Gastroesophageal sphincter (tissue), 4 donors: ENCODE measurements at places on chromosomes 11 and 22.

GRCh38 chr11:4044976-4045646 lies 49.5 kb upstream of the RRM1 start:
- no peak for ATAC-seq
- H3K27me3 ChIP-seq: no peaks in the 10 kb centered on the region
- no peak overlapping the region for H3K4me3 ChIP-seq
- peaks cover 35% of the 10 kb centered on the region for H3K4me1 ChIP-seq

DNA sequence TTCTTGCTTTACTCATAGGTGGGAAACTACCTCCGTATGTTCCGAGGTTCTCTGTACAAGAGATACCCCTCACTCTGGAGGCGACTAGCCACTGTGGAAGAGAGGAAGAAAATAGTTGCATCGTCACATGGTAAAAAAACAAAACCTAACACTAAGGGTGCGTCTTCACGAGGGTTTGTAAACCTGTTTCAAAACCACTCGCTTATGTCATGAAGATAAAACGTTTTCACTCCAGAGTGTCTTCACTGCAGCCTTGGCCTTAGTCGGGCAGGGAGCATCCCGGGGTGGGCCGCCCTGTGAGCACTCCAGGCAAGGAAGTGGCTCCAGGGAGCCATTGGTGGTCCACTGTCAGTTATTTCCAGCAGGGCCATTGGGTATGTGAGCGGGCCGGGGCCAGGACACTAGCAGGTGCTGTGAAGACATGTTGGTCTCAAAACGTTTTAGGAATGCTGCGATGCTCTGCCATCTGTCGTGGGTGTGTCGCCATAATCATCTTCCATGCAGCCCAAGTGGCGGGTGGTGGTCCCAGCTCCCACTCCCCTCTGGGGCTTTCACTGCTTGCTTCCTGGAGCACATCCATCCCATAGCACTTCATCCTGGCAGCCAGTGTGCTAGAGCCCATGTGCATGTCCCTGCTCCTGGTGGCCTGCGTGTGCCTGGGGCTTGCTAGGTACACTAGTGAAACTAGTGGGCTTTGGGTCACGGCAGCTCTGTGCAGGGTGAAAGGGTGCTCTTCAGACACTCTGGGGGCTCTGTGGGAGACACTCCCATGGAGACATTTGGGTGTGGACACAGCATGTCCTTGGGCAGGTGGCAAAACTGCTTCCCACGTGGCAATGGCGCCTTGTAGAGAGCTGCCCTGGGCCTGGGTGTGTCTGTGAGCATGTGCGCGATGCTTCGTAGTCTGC lies 5.2 kb downstream of the SMARCB1 start:
- peaks cover 48% of the 10 kb centered on the region for H3K4me1 ChIP-seq
- no peak overlapping the region for H3K4me3 ChIP-seq
- no peak for ATAC-seq
- H3K27me3 ChIP-seq: no peaks in the 10 kb centered on the region
- H3K36me3 ChIP-seq: peaks cover 56% of the 10 kb centered on the region

GRCh38 chr22:27540656-27541396 lies 260.7 kb downstream of the MN1 start:
- no peaks in the 10 kb centered on the region for H3K4me1 ChIP-seq
- no peak overlapping the region for H3K4me3 ChIP-seq
- no peak overlapping the region for H3K27ac ChIP-seq
- H3K36me3 ChIP-seq: no peaks in the 10 kb centered on the region

GRCh38 chr22:46067159-46068111 lies 82.9 kb upstream of the PPARA start:
- H3K4me1 ChIP-seq: peaks cover 7% of the 10 kb centered on the region
- H3K36me3 ChIP-seq: no peaks in the 10 kb centered on the region
- H3K4me3 ChIP-seq: peak overlapping the region; percentile 16

DNA sequence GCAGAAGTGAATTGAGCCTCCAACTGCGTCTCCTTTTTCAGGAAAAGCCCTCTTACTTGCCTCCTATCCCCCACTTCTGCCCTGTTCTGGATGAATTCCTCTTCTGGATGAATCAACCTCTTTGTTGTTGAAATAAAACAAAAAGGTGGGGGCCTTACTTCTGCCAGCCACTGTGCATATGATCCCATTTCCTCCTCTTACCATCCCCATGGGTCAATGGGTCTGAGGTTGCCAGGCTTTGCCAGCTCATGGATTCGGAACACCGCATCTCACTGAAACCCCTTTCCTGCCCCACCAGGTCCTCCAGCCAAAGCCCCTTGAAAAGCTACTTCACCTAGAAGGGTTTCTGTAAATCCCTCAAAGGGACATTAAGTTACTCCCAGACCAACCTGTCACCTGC lies 3.7 kb upstream of the CHST1 start:
- peaks cover 10% of the 10 kb centered on the region for H3K27me3 ChIP-seq
- no peaks in the 10 kb centered on the region for H3K36me3 ChIP-seq
- peaks cover 4% of the 10 kb centered on the region for H3K4me1 ChIP-seq
- no peak overlapping the region for H3K27ac ChIP-seq

DNA sequence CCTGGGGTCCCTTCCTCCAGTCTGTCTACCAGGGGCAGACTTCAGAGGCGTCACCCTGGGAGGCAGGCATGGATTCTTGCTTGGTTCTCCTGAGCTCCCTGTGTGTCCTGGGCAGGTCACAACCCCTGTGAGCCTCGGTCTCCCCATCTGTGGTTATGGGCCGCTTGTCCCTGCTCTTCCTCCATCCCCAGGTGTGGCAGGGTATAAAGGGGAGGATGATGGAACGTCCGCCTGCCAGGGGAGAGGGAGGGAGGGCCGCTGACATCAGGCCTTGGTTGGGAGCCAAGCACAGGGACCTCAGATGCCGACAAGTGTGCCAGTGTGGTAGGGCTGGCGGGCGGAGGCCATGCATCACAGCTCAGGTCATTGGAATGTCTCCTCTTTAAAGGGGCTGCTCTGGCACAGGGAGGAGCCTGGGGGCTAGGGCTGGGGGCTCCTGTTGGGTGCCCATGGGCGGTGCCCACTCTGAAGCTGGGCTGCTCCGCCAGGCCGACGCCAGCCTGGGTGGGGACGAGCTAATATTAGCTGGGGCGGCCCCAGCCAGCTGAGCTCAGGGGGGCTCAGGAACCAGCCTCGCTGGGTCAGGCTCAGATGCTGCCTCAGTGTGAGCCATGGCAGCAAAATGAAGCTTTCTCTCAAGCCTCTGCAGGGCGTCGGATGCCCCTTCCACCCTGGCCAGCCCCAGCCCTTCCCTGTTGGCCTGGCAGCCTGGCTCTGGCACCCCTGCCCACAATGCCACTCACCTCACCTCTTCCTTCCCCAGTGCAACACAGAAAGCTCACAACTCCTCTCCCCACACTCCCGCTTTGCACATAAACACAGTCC lies 12.8 kb downstream of the KCNC1 start:
- H3K4me1 ChIP-seq: no peaks in the 10 kb centered on the region
- ATAC-seq: no peak
- H3K27ac ChIP-seq: no peak overlapping the region
- H3K4me3 ChIP-seq: no peak overlapping the region
- H3K36me3 ChIP-seq: no peaks in the 10 kb centered on the region

DNA sequence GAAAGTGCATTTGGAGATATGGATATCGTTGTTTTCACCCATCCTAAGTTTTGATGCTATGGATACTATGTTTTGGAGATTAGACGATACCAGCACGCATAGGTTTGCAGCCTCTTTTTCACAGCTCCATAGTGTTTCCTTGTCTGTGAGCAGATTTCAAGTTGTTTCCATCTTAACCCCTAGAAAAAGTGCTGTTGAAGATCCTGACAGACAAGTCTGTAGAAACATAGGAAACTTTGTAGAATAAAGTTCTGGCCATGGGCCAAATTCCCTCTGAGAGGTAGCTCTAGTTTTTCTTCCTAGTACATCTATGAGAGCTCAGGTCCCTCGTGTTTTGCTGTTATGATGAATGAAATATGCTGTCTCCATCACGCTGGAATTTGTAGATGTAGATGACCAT lies 32.4 kb downstream of the ST3GAL4 start:
- no peak for ATAC-seq
- H3K27me3 ChIP-seq: no peaks in the 10 kb centered on the region
- peaks cover 9% of the 10 kb centered on the region for H3K4me1 ChIP-seq
- H3K27ac ChIP-seq: no peak overlapping the region

DNA sequence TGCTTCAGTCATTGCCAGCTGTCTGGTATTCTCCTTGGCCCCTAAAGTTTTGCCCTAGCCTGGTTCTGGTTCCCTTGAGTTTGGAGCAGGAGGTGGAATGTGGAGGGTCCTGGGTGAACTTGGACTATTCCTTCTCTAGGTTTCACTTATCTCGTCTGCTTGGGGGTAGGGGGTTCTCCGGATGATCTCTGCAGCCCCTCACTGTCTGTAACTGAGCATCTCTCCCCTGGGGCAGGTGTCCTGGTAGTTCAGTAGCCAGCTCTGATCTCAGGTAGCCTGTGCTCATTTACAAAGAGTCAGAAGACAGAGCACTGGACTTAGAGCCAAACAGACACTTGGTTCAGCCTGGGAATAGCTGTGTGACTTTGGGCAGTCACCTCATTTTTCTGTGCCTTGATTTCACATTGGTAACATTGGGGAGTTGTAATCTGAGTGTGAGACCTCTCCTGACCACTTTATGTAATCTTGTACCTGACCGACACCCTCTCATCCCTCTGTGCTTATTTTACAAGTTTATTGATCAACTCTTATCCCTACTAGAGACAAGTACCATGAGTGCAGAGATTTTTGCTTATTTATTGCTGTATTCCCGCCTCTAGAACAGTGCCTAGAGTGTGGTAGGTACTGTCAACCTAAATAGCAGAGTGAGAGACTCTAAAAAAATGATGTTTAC lies 804 bp downstream of the CCDC134 start:
- no peaks in the 10 kb centered on the region for H3K4me1 ChIP-seq
- H3K4me3 ChIP-seq: peak overlapping the region; percentile 93
- H3K27ac ChIP-seq: peak overlapping the region; percentile 92
- no peaks in the 10 kb centered on the region for H3K27me3 ChIP-seq
- no peak for ATAC-seq

GRCh38 chr11:134030853-134031252 lies 38.0 kb upstream of the JAM3 start:
- H3K4me3 ChIP-seq: no peak overlapping the region
- no peak for ATAC-seq
- H3K27me3 ChIP-seq: no peaks in the 10 kb centered on the region
- peaks cover 39% of the 10 kb centered on the region for H3K4me1 ChIP-seq

- H3K4me1 ChIP-seq: no peaks in the 10 kb centered on the region
- ATAC-seq: no peak
- no peak overlapping the region for H3K4me3 ChIP-seq
- H3K27me3 ChIP-seq: no peaks in the 10 kb centered on the region
- H3K36me3 ChIP-seq: no peaks in the 10 kb centered on the region
These were observed 457.9 kb upstream of the ISX start for GRCh38 chr22:34608106-34608505.

DNA sequence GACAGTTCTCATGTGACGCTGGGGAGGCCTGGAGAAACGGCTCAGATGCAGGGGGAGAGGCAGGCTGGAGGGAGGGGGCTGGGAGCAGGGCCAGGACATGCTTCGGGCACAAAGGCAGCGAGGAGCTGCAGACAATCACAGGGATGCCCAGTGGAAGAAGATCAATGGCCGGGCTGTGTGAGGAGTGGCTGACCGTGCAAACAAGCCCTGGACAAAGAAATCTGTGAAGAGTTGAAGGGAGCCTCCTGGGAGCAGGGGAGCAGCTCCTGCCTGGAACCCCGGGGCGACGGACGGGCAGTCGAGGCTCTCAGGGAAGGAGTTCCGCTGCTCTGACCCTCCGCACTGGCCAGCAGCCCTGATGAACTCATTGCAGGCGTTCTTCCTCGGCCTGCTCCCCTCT lies 126.7 kb upstream of the B3GAT1 start:
- no peak overlapping the region for H3K4me3 ChIP-seq
- peaks cover 44% of the 10 kb centered on the region for H3K27me3 ChIP-seq
- no peak for ATAC-seq
- no peaks in the 10 kb centered on the region for H3K36me3 ChIP-seq

DNA sequence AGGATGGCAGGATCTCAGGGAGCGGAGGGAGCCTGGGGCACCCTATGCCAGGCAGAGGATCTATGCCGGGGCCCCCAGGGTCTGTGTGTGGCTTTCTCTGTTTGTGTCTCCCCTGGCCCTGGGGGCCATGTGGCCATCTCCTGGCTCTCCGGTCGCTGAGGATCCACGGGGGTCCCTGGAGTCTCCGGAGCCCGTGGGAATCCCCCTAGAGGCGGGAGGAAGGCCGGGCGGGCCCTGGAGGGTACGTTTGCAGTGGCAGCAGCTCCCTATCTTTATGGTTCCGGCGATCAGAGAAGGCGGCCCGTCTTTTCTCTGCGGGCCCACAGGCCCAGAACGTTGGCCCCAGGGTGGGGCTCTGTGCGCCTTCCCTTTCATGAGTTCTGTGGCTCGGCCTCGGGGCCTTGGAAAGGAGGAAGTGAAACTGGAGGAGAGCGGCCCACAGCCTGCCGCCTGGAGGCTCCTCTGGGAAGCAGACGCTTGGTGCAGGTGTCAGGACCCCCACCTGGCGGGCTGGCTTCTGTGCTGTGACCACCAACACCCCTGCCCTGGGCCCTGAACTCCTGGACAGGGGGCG lies 82.1 kb downstream of the KCNQ1 start:
- no peaks in the 10 kb centered on the region for H3K36me3 ChIP-seq
- no peak overlapping the region for H3K27ac ChIP-seq
- H3K27me3 ChIP-seq: peaks cover 33% of the 10 kb centered on the region

- peak; percentile 4 for ATAC-seq
- H3K36me3 ChIP-seq: no peaks in the 10 kb centered on the region
- peaks cover 30% of the 10 kb centered on the region for H3K4me1 ChIP-seq
These were observed 773 bp downstream of the HRAS start for GRCh38 chr11:534396-535209.

DNA sequence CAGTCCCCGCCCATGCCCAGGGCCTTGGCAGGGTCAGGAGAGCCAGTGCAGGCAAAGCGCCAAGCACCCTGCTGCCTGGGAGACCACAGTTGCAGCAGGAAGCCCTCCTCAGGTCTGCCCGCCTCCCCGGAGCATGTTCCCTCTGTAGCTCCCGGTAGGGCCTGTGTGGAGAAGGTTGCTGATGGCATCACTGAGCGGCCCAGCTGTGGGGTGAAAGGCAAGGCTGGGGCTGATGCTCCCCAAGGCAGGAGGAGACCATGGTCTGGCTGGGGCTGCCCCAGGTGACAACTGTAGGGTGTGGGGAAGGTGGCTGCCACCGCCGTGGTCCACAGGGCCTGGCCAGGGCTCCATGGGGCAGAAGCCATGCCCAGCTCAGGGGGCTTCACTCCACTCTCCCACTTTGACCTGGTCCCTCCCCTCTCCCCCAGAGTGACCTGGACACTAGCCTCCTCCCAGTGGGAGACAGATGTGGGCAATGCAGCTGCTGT lies 53.0 kb downstream of the CDKN1C start:
- ATAC-seq: no peak
- H3K4me1 ChIP-seq: peaks cover 11% of the 10 kb centered on the region
- no peak overlapping the region for H3K27ac ChIP-seq
- H3K4me3 ChIP-seq: no peak overlapping the region

DNA sequence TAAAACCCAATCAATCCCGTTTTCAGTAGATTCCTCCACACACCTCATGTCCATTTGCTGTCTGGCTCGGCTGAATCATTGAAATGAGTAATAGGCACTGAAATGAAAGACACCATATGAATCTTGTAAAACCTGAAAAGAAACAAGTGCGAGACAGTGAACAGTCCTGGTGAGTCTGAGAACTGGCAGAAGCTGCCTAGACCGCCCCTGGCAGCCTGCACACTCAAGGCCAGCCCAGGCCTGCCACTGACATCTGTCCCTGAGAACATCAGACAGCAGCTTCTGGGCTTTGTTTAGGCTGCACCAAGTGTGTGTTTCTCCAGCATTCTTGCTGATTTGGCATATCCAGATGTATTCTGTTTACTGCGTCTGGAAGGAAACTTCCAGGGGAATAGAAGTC lies 44.8 kb downstream of the ENDOD1 start:
- no peaks in the 10 kb centered on the region for H3K4me1 ChIP-seq
- no peak overlapping the region for H3K4me3 ChIP-seq
- H3K36me3 ChIP-seq: peaks cover 28% of the 10 kb centered on the region
- H3K27me3 ChIP-seq: no peaks in the 10 kb centered on the region

- H3K27me3 ChIP-seq: no peaks in the 10 kb centered on the region
- peak; percentile 85 for ATAC-seq
- H3K4me3 ChIP-seq: no peak overlapping the region
- peak overlapping the region; percentile 9 for H3K27ac ChIP-seq
- no peaks in the 10 kb centered on the region for H3K36me3 ChIP-seq
- peaks cover 4% of the 10 kb centered on the region for H3K4me1 ChIP-seq
These were observed 16.5 kb downstream of the NCAM1 start for GRCh38 chr11:112977755-112978154.
